ENCODE measurements at places on chromosomes 1 and 21.

DNA sequence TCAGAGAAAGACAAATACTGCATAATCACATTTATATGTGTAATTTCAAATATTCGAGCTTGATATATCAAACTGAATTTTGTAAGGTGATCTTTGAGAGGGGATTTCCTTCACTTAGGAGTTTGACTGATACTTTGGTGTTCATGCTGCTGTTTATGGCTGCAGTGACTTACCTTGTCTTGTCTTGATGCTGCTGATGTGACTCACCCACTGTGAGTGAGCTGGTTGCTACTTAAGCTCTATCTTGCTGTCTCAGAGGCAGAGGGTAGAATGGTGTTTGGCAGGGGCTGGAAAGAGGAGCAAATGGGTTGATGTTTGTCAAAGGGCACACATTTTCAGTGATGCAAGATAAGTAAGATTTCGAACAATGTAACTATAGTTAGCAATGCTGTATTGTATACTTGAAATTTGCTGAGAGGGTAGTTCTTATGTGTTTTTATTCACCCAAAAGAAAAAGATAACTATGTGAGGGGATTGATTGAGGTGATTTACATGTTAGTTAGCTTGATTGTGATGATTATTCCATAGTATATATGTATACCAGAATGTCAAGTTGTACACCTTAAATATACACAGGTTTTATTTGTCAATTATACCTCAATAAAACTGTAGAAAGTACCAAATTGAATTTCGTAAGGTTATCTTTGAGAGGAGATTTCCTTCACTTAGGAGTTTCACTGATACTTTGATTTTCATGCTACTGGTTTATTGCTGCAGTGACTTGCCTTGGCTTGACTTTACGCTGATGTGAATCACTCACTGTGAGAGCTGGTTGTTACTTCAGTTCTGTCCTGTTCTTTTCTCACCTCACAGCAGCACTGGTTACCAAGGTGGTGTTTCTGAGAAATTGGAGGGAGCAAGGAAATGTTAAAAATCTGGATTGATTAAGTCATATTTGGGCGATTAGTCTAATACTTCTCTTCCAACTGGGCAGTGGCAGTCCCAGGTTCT is 94.5 kb upstream of the SLC5A9 start:
- DNase-seq = no peak

- DNase-seq = no peak
Measured at GRCh38 chr1:56535362-56535761, 44.0 kb downstream of the PLPP3 start.

DNA sequence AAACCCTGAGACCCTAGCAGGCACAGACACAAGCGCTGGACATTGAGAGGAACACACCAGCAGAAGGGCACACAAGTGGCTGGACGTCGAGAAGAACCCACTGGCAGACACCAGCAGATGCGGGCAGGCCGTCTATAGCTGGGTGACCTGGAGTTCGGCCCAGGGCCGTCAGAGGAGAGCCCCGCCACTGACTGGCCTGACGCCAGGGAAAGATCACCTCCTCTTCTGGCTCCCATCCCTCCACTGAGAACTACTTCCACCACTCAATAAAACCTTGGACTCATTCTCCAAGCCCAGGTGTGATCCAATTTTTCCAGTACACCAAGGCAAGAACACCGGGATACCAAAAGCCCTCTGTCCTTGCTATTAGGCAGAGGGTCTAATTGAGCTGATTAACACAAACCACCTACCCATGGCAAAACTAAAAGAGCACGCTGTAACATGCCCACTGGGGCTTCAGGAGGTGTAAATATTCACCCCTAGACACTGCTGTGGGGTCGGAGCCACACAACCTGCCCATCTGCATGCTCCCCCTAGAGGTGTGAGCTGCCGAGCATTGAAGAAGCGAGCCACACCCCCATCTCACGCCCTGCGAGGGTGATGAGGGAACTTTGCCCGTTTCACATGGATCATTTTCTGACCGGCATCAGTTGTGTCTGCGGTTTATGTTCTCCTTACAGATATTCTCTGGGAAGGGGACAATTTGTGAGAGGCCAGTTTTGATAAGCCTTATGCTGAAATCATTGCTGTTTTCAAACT is 104.8 kb downstream of the HLX start:
- no peak for DNase-seq

GRCh38 chr1:155174324-155175280 is 953 bp downstream of the TRIM46 start:
- DNase-seq = peak; percentile 53

- DNase-seq = no peak
Measured at GRCh38 chr1:22872981-22873664, 99.5 kb downstream of the LACTBL1 start.

DNA sequence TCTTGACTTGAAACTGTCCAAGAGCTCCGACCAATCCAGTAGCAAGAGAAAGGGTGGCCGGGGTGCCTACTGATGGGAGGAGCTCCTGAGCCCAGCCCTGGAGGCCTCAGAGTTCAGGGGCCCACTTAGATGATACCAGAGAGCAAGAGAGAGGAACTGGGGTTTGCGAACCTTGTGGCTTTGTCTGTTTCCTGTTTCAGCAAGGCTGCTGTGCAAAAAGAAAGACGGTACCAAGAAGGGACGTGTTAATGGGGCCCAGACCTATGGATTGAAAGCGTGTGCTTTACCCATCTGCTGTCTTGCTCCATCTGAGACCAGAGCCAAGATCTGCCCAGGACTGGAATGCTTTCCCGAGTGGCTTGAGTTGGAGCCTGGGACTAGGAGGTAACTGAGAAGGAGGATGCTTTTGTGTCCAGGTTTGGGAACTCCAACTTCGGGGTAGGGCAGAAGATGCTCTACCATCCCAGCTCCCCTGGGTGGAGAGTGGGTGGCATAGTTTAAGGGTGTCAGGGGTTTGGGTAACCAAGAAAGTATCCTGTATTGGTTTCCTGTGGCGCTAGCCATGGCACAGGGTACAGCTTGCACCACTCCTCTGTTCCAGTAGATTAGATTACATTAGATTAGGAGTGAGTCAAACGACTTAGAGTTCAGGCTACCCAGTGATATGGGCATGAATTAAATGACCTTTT is at the start of gene TRAF3IP3:
Gene TRAF3IP3 (plus strand): TSS at position 128 of the 689 bp plus-strand sequence. CDS start 3,987 bp downstream, outside the sequence.
- DNase-seq = peak; percentile 70

GRCh38 chr1:65694933-65695332 is 97.8 kb upstream of the PDE4B start:
- no peak for DNase-seq

GRCh38 chr1:30588311-30589073 is 134.9 kb downstream of the MATN1 start:
- DNase-seq = no peak

DNA sequence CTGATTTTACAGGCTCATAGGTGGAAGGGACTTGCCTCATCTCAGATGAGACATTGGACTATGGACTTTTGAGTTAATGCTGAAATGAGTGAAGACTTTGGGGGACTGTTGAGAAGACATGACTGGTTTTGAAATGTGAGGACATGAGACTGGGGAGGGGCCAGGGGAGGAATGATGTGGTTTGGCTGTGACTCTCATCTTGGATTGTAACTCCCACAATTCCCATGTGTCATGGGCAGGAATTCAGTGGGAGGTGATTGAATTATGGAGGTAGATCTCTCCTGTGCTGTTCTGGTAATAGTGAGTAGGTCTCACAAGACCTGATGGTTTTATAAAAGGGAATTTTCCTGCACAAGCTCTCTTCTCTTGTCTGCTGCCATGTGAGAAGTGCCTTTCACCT is 20.8 kb downstream of the SCYL3 start:
- no peak for DNase-seq

GRCh38 chr1:10980841-10981727 is 31.4 kb upstream of the TARDBP start:
- DNase-seq = no peak

DNA sequence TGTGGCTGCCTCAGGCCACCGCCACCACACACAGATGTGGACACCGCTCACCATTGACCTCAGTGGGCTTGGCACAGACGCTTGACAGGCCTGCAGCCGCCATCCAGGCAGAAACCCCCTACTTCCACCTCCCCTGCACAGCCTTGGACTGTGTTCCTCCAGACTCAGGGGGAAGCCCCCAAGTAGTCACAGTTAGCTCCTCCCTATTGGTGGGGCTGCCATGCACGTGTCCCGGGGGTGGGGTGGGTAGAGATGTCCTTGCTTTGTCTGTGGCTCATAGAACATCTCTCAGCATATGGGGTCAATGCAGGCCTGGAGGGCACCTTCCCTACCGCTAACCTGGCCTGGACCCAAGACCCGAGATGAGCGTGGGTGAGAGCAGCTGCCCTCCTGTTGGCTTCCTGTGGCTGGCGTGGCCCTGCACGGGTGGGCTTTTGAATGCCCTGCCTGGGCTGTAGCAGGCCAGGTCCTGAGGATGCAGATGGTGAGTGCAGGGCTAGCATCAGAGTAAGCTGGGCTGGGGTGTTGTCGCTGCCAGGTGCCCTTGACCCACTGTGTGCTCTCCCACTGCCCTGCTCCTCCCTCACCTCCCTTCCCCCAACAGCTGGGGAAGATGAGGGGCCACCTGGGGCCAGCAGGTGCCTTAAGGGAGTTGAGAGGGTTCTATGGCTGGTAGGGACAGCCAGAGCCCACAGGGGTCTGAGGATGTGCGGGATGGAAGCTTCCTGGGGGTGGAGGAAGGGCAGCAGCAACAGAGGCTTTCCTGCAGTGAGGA is 6.2 kb downstream of the CROCC start:
- DNase-seq = no peak
